Activated CD8-positive, alpha-beta T cell treated with anti-CD3 and anti-CD28 coated beads for 36 hours (primary cell): ENCODE measurements at places on chromosomes 2 and 18. TPM values are rescaled to one million over a fixed set of nuclear protein-coding genes. Genes with fewer than 3 reads are reported as not detected.

ACTG2 gene
- total RNA-seq, result 0.27 TPM

GMCL1 gene
- 20.4 TPM for total RNA-seq

SNX17 gene
- total RNA-seq, result 74.5 TPM

UGT1A7 gene
- total RNA-seq, result not detected

DNA sequence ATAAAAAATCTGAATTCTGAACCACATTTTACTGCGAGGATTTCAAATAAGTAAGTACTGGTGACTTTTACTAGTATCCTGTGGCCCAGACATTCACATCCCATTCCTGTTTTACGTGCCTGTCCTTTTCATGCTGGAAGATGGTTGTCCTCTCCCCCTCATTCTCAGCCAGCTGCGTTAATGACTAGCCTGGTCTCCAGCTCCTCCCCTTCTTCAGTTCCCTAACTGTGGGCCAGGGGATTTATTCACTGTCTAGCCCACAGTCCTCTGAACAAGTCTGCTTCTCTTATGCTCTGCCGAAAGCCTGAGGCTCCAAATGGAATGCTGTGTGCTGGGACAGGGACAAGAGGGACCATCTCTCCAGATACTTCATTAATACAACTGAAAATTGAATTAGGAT, 373.9 kb downstream of the PTPRM start:
- no peaks in the 10 kb centered on the region for H3K4me1 ChIP-seq
- no peaks in the 10 kb centered on the region for H3K27me3 ChIP-seq
- no peak overlapping the region for H3K27ac ChIP-seq
- no peaks in the 10 kb centered on the region for H3K36me3 ChIP-seq
- DNase-seq, result no peak
- H3K4me3 ChIP-seq, result no peak overlapping the region

DNA sequence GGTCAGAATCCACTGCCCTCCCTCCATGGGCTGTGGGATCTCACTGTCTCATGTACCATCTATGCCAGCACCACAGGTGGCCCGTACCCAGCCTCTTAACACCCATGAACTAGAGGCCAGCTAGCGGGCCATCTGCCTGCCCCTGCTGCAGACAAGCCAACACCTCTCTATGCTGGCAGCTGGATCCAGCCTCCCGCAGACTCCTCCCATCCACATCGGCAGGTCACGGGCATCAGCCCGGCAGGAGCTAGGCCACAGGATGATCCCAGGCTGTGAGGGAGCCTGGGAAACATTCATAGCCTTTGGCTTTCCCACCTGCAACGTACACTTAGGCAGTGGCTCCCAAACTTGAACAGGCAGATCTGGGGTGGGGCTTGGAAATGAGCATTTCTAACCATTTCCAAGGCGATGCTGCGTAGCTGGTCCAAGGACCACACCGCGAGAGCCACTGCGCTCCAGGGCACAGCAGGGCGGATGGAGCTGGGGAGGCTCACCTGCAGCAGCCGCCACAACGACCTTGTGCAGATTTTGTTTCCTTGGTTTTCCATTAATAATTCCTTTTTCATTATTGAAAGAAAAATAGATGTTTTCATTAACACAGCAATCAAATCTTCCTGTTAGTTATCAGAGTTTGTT, 114.7 kb downstream of the KCNF1 start:
- no peaks in the 10 kb centered on the region for H3K36me3 ChIP-seq
- H3K4me3 ChIP-seq, result no peak overlapping the region
- no peaks in the 10 kb centered on the region for H3K4me1 ChIP-seq
- DNase-seq, result no peak
- H3K27ac ChIP-seq, result no peak overlapping the region

GRCh38 chr18:35378574-35378896, 1.4 kb upstream of the ZNF396 start:
- H3K36me3 ChIP-seq, result no peaks in the 10 kb centered on the region
- H3K4me1 ChIP-seq, result peaks cover 4% of the 10 kb centered on the region
- H3K4me3 ChIP-seq, result no peak overlapping the region
- H3K27me3 ChIP-seq, result no peaks in the 10 kb centered on the region
- no peak overlapping the region for H3K27ac ChIP-seq
- no peak for DNase-seq

- peaks cover 13% of the 10 kb centered on the region for H3K4me1 ChIP-seq
- DNase-seq, result no peak
- H3K27me3 ChIP-seq, result peaks cover 1% of the 10 kb centered on the region
- H3K4me3 ChIP-seq, result no peak overlapping the region
These were observed 195.6 kb downstream of the HRH4 start for GRCh38 chr18:24656050-24656449.

- no peak overlapping the region for H3K27ac ChIP-seq
- H3K27me3 ChIP-seq, result no peaks in the 10 kb centered on the region
- H3K36me3 ChIP-seq, result no peaks in the 10 kb centered on the region
- no peaks in the 10 kb centered on the region for H3K4me1 ChIP-seq
- DNase-seq, result peak; percentile 88
These were observed 34.8 kb upstream of the NEUROD1 start for GRCh38 chr2:181715033-181715630.

DNA sequence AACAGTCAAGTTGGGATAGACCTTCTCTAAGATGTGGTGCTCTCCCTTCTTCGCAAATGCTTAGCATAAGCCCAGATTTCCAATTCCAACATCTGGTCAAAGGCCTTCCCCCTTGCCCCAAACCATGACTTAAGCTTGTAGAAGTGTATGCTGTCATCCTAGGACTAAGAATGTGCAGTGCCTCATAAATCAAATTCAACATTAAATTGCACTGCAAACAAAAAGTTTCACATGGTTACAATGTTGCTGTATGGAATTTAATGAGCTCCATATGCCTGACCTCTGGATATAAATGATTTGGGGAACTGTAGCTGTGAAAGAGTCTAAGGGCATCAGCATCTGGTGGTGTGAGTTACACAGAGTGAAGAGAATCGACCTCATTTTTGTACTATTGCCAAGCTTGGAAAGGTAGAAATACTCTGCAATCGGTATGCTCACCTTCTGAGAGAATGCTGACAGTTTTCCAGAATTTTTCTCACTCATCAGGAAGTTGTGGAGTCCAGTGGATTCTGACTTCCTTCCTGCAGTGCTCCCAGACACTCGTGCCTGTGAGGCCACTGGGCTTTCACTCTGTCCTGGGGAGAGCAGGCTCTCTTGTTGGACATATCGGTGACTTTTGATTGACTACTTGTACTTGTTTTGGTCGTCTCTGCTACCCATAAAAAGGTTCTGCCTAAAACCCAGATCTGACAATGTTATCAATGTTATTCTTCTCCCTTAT, 40.6 kb downstream of the FASTKD2 start:
- H3K36me3 ChIP-seq, result peaks cover 3% of the 10 kb centered on the region
- H3K27ac ChIP-seq, result no peak overlapping the region
- H3K4me1 ChIP-seq, result peaks cover under 1% of the 10 kb centered on the region
- H3K27me3 ChIP-seq, result no peaks in the 10 kb centered on the region

DNA sequence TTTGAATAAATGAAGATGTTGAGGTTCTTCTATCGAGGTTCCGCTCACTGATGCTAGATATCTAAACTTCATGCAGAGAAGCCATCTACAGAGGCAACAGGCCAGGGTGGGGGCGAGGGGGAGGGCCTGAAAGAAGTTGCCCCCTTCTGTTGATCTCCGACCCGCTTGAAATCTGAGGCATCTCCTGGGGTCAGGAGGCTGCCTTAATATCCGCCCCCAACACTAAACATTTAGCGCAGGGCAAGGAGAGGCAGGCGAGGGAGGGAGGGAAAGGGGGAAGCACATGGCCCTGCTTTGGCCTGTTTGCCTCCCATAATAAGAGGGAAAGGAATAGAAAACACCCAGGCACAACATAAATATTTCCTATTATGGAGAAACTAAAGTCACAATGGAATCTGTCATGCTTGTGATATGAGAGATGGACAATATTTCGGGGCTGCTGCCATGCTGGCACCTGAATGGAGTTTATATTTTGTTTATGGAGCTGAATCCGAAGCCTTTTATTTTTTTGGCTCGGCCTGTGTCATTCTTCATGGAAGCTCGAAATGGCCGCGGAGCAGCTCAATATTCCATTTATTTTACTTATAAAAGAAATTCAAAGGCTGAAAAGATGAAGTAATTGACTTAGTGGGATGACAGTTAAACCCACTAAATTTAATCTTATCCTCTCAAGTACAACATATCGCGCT, 221.1 kb downstream of the INSIG2 start:
- H3K27me3 ChIP-seq, result peaks cover 2% of the 10 kb centered on the region
- peak overlapping the region; percentile 77 for H3K4me3 ChIP-seq
- DNase-seq, result peak; percentile 3
- no peaks in the 10 kb centered on the region for H3K4me1 ChIP-seq
- peak overlapping the region; percentile 93 for H3K27ac ChIP-seq

- peaks cover 11% of the 10 kb centered on the region for H3K4me1 ChIP-seq
- DNase-seq, result no peak
- no peaks in the 10 kb centered on the region for H3K27me3 ChIP-seq
- no peak overlapping the region for H3K27ac ChIP-seq
- H3K4me3 ChIP-seq, result no peak overlapping the region
- H3K36me3 ChIP-seq, result no peaks in the 10 kb centered on the region
These were observed 1.7 kb upstream of the EML4 start for GRCh38 chr2:42167458-42167857.

DNA sequence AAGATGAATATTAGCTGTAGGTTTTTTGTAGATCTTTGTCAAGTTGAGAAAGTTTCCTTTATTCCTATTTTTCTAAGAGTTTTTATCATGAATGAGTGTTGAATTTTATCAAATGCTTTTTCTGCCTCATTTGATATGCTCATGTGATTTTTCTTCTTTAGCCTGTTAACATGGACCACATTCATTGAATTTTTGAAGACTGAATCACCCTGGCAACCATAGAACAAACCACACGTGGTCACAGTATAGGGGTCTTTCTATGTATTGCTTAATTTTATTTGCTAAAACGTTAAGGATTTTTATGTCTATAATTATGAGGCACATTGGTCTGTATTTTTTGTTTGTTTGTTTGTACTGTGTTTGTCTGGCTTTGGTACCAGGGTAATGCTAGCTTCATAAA, 201.7 kb upstream of the CWC22 start:
- no peak for DNase-seq
- no peak overlapping the region for H3K4me3 ChIP-seq
- H3K27ac ChIP-seq, result no peak overlapping the region

GRCh38 chr2:2805263-2805662, 474.2 kb upstream of the MYT1L start:
- no peak overlapping the region for H3K27ac ChIP-seq
- no peak overlapping the region for H3K4me3 ChIP-seq
- H3K4me1 ChIP-seq, result no peaks in the 10 kb centered on the region
